ENCODE measurements at places on chromosomes 3 and 15.

- no peaks in the 10 kb centered on the region for H3K4me1 ChIP-seq
- H3K27me3 ChIP-seq, result peaks cover 19% of the 10 kb centered on the region
- no peaks in the 10 kb centered on the region for H3K36me3 ChIP-seq
- H3K4me3 ChIP-seq, result no peak overlapping the region
- H3K27ac ChIP-seq, result no peak overlapping the region
- DNase-seq, result no peak
Observed at GRCh38 chr3:37604336-37604833, 257.3 kb upstream of the CTDSPL start.

DNA sequence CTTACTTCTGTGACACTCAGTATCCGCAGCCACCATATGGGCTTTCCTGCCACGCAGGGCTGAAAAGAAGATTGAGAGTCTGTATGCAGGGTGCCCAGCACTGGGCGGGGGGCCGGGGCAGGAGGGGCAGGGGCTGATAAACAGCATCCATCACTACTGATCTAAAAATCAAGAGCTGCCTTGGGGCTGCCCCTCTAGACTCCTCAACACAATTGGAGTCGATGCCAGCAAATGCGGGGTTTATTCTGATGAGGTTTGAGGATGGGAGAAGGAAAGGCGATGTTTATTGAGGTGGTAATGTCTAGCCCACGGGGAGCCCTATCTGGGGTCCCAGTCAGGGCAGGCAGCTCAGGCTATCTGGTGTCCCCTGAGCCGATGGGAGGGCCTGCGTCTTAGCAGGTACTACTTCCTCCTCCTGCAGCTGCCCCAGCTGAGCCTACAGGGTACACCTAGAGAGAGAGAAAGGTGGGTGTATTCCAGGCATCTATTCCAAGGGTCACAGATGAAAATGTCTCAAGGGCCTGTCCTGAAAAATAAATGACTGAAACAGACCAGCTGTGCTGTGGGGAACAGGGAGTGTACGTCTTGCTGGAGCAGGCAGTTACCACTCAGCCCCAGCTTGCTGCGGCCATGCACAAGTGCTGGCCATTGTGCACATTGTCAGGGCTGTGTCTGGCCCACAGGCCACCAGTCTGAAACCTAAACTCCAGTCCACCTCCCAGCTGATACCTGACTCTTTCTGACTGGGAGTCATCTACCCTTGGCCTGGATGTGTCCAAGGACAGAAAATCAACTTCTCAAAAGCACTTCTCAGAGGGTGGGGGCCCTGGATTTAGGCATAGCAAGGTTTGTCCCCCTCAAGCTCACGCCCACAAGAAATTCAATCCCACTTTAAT is 19.5 kb downstream of the ISG20 start:
- H3K27me3 ChIP-seq, result no peaks in the 10 kb centered on the region
- peaks cover 19% of the 10 kb centered on the region for H3K36me3 ChIP-seq
- H3K27ac ChIP-seq, result peak overlapping the region; percentile 85
- DNase-seq, result no peak
- peaks cover 21% of the 10 kb centered on the region for H3K4me1 ChIP-seq

GRCh38 chr3:12503126-12503957 is 19.1 kb downstream of the TSEN2 start:
- H3K4me3 ChIP-seq, result no peak overlapping the region
- DNase-seq, result no peak
- no peaks in the 10 kb centered on the region for H3K4me1 ChIP-seq
- peak overlapping the region; percentile 20 for H3K27ac ChIP-seq

GRCh38 chr15:36658898-36659639 is 79.6 kb downstream of the CDIN1 start:
- no peaks in the 10 kb centered on the region for H3K4me1 ChIP-seq
- no peak overlapping the region for H3K27ac ChIP-seq
- peaks cover 2% of the 10 kb centered on the region for H3K36me3 ChIP-seq
- no peaks in the 10 kb centered on the region for H3K27me3 ChIP-seq
- no peak for DNase-seq
- H3K4me3 ChIP-seq, result no peak overlapping the region

DNA sequence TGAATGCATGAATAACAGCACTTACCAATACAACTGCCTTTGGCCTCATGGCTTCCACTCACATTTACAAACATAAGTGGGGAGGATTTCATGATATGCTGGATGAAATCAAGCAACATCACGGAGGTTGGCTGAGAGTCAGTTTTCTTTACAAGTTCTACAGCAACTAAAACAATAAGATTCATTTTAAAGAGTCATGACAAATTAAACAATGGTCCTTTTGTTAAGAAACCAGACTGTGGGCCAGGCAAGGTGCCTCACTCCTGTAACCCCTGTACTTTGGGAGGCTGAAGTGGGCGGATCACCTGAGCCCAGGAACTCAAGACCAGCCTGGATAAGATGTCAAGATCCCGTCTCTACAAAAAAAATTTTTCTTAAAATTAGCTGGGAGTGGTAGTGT is 12.4 kb downstream of the ATR start:
- H3K36me3 ChIP-seq, result peaks cover 54% of the 10 kb centered on the region
- no peak overlapping the region for H3K27ac ChIP-seq
- no peak overlapping the region for H3K4me3 ChIP-seq
- no peak for DNase-seq

- DNase-seq, result no peak
- peak overlapping the region; percentile 67 for H3K27ac ChIP-seq
- peaks cover 7% of the 10 kb centered on the region for H3K4me1 ChIP-seq
- H3K36me3 ChIP-seq, result peaks cover 42% of the 10 kb centered on the region
- H3K4me3 ChIP-seq, result no peak overlapping the region
- no peaks in the 10 kb centered on the region for H3K27me3 ChIP-seq
Observed at GRCh38 chr3:128094295-128095151, 29.1 kb downstream of the RUVBL1 start.

- no peak overlapping the region for H3K4me3 ChIP-seq
- H3K27me3 ChIP-seq, result no peaks in the 10 kb centered on the region
- no peaks in the 10 kb centered on the region for H3K36me3 ChIP-seq
- H3K27ac ChIP-seq, result no peak overlapping the region
- H3K4me1 ChIP-seq, result no peaks in the 10 kb centered on the region
Observed at GRCh38 chr3:78035131-78035641, 995.3 kb downstream of the ROBO2 start.

DNA sequence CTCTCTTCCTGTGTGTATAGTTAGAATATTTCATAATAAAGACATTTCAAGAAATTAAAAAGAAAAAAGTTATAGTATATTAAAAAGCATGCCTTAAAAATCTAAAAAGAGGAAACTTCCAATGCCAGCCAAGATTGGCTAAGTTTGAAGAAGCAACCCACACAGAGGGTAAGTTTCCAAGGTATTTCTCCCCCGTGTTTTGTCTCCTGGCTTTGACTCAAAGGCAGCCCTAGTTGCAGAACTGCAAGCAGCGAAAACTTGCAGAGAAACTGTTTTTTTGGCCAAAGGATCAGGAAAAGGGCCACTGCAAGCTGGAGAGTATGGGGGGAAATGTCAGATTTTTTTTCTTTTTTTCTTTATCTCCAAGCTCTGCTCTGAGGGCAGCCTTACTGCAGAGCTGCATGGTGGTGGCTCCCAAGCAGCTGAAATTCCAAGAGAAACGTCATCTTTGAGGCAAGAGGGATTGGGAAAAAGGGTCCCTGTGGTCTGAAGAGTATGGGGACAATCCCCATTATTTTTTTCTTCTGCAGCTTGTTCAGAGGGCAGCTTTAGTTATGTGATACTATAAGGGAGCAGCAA is 23.0 kb downstream of the HACL1 start:
- no peak overlapping the region for H3K4me3 ChIP-seq
- DNase-seq, result no peak
- peaks cover 4% of the 10 kb centered on the region for H3K4me1 ChIP-seq
- peaks cover 51% of the 10 kb centered on the region for H3K36me3 ChIP-seq

DNA sequence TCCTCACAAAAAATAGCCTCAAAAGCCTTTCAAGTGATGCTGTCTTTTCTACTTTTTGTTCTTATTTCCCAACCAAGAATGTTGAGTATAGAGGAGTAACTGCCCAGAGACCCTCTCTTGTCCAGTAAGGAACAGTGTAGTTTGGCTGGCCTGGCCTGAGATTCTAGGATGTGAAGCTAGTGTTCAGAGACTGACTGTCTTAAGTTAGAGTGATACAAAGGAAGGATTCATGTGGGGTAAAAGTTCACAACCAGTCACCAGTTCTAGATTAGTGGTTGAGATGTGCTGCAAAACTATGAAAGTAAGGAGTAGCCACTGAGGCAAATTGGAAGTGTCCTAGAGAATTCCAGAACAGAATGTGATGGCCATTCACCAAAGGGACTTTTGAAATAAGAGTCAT is 49.1 kb downstream of the RSRC1 start:
- DNase-seq, result no peak
- H3K4me1 ChIP-seq, result peaks cover 5% of the 10 kb centered on the region
- H3K4me3 ChIP-seq, result no peak overlapping the region
- no peak overlapping the region for H3K27ac ChIP-seq
- H3K36me3 ChIP-seq, result no peaks in the 10 kb centered on the region
- H3K27me3 ChIP-seq, result no peaks in the 10 kb centered on the region

GRCh38 chr3:130820976-130821375 is 72.9 kb upstream of the ATP2C1 start:
- no peaks in the 10 kb centered on the region for H3K36me3 ChIP-seq
- no peak overlapping the region for H3K4me3 ChIP-seq
- H3K4me1 ChIP-seq, result no peaks in the 10 kb centered on the region
- no peak for DNase-seq
- peaks cover 16% of the 10 kb centered on the region for H3K27me3 ChIP-seq
- H3K27ac ChIP-seq, result no peak overlapping the region

GRCh38 chr15:34360298-34360697 is 6.7 kb downstream of the LPCAT4 start:
- H3K36me3 ChIP-seq, result peaks cover 44% of the 10 kb centered on the region
- no peak overlapping the region for H3K4me3 ChIP-seq
- no peak overlapping the region for H3K27ac ChIP-seq
- peaks cover 14% of the 10 kb centered on the region for H3K4me1 ChIP-seq
- H3K27me3 ChIP-seq, result no peaks in the 10 kb centered on the region

- H3K27me3 ChIP-seq, result peaks cover 10% of the 10 kb centered on the region
- no peak overlapping the region for H3K4me3 ChIP-seq
- no peak overlapping the region for H3K27ac ChIP-seq
- no peaks in the 10 kb centered on the region for H3K4me1 ChIP-seq
- no peaks in the 10 kb centered on the region for H3K36me3 ChIP-seq
- no peak for DNase-seq
Observed at GRCh38 chr3:133032301-133032700, 5.9 kb upstream of the TMEM108 start.

All from effector memory CD8-positive, alpha-beta T cell (primary cell).